ENCODE measurements at places on chromosomes 1 and 21.

GRCh38 chr1:77370161-77370560, 88.3 kb downstream of the AK5 start:
- DNase-seq = no peak

DNA sequence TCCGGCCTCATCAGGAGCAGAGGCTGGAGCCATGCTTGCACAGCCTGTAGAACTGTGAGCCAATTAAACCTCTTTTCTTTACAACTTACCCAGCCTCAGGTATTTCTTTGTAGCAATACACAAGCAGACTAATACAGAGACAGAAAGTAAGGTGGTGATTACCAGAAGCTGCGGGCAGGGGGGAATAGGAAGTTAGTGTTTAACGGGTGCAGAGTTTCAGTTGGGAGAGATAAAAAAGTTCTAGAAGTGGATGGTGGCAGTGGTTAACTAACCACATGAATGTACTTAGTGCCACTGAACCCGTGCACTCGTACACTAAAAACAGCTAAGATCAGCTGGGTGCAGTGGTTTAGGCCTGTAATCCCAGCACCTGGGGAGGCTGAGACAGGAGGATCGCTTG, 80.4 kb upstream of the TARDBP start:
- DNase-seq = no peak

DNA sequence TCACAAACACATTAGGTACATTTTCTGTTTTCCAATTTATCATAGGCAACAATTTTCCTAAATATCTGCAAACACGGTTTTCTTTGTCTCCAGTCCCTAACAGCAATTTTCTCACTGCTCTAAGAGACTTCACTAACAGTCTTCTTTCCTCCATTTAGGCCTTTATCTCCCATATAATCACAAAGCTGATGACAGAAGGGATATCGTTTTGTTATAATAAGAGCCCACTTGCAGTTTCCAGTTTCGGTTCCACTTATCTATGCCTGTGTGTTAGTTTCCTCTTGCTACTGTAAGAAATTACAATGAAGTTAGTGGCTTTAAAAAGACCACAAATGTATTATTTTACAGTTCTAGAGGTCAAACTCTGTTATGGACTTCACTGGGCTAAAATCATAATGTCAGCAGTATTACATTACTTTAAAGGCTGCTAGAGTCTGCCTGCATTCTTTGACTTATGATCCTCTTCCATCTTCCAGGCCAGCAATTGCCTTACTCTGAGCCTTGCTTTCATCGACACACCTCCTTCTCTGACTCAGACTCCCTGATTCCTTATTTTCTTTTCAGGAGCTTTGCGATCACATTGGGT, 549.3 kb downstream of the NCAM2 start:
- DNase-seq = no peak

DNA sequence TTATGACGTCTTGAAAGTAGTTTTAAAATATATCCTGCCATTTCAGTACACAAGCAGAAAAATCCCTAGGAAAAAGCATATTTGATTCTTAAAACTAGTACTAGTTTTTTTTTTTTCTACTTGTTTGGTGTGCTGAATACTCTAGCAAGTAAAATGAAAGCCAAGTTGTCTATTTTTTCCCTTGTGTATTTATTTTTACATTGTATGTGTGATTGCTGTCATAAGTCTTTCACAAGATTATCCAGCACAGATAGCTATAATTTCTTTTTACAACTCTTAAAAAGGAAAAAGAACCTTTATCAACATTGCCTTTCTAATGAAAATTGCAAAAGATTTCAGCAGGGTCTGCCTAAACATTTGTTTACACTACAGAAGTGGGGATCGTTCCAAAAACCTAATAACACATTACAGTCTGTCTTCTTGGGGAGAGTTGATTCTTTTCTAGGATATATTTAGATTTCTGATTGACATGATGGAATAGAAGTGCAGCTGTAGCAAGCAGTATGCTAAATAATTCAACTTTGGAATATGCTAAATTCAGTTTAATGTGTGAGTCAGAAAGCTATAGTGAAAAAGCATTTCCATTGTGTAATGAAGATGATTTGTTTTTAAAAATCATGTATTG, 2.5 kb downstream of the DR1 start:
- no peak for DNase-seq

DNA sequence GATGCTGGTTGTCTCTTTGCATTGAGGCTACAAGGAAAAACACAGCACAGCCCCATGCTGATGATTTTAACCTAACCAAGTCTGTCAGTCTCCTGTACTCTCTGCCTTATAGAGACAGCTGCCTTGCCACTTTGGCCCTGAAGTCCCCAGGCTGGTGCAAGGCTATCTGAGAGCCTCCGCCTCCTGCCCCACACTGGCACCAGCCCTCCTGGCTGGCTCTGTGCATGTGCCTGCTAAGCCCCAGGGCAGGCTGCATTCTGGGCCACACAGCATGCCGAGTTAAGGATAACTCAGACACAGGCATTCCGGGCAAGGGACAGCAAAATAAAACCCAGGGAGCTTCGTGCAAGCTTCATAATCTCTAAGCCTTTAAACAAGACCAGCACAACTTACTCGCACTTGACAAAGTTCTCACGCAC, 910 bp downstream of the RUNX1 start:
- no peak for DNase-seq

GRCh38 chr21:39110431-39110830, 72.8 kb downstream of the PSMG1 start:
- no peak for DNase-seq

DNA sequence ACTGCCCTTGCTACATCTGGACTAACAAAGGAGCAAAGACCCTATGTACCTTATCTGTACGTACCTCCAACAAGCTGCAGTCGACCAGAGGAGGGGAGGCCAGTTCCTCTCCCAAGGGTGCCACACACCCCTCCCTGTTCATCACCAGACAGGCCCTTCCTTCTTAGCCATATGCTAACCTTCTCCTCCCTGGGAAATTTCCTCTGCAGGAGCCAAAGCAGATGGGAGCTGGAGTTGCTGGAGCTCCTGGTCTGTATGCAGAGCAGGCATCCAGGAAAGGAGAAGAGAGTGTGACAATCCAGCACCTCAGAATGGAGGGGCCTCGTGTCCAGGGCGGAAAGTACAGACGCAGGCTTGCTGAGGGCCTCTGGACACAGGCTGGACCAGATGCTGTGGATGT, 48.5 kb downstream of the C8B start:
- DNase-seq = no peak

GRCh38 chr1:23624440-23624839, 65.1 kb upstream of the ID3 start:
- DNase-seq = no peak

- no peak for DNase-seq
Measured at GRCh38 chr1:92277105-92277723, 21.6 kb downstream of the GLMN start.

- no peak for DNase-seq
Measured at GRCh38 chr1:153343811-153344717, 4.6 kb downstream of the PGLYRP4 start.

DNA sequence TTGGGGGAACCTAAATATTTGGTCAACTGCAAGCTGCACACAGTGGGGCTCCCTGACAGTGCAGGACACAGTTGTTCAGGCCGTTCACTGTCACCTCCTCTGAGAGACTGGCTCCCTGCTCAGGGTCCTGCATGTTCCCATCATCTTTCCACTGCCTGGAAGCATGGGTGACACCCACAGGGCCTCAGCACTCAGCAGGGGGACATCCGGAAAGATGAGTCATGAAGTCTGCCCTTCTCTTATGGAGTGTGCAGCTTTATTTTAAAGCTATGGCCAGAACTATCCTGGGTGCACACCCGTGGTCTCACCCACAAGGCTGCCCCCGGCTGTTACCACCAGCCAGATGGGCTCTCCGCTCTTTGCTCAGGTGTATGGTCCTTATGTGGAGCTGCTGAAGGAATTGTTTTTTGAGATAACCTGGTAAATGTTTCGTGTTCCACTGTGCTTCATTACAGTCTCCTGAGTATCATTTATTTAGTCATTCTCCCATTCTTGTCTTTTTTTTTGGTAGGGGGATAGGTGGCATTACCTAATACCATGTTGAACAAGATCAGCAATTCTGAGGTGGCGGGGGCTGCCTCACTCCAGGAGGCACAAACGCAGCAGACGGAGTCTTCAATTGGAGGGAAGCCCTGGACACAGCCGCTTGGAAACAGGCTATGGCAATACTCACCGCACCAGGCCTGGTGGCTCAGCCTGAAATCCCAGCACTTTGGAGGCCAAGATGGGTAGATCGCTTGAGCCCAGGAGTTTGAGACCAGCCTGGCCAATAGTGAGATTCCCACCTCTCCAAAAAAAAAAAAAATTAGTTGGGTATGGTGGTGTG, 14.3 kb downstream of the TRIM11 start:
- DNase-seq = no peak

DNA sequence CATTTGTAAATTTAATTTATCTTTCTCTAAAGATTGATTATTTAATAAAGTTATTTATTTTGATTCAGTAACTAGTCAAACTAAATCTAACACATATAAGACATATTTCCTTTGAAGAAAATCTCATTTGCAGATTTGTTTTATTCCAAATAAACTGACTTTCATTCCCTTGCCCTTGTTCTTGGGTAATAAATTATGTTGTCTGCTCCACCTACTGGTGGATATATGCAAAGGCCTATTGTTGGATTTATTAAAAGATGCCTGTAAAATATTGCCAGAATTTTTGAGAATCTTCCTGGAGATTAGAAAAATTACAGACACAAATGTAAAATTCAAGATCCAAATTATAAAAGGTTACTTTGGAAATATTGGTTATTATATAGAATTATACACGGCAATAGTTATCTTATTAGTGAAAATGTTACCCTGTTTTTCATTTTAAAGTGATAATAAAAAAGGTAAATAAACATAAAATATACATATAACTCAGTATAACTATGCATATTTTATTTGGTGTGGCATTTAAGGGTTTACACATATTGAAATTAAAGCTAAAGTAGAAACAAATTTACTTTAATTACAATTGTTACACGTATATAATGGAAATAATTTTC, 116.1 kb downstream of the SPATA17 start:
- DNase-seq = peak; percentile 1

- no peak for DNase-seq
Measured at GRCh38 chr1:220410611-220411010, 117.3 kb upstream of the MARK1 start.

DNA sequence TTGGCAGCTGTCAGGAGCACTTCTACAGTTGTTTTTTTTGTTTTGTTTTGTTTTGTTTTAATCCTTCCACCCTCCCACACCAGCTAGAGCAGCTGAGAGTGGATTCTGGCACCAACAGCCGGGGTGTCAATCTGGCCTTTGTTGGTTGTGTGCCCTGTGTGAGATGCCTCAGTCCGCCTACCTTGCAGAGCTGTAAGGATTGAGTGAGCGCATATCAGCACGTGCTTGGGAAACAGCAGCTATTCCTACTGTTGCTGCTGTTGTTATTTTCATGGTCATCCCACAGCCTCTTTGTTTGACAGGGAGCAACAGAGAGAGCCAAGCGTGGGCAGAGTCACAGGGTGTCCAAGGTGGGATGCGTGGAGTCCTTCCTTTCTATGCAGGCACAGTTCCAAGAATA, 50.4 kb downstream of the PGBD5 start:
- DNase-seq = no peak

DNA sequence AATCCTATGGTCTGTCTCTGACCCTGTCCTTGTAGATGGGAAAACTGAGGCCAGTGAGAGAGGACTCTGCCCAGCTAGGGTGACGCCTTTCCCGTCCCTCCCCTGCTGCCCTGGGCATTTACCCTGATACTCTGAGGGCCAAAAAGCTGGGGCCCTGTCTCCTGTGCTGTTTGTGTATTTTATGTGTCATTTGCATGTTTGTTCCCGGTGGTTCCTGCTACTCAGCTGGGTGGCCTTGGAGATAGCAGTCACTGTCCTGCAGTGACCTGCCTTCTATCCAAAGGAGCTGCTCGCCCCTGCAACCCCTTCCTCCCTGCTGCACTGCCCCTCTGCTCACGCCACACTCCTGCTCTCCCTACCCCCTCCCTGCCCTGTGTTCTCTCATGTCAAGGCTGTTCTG, 41.1 kb upstream of the KDM4A start:
- DNase-seq = no peak

DNA sequence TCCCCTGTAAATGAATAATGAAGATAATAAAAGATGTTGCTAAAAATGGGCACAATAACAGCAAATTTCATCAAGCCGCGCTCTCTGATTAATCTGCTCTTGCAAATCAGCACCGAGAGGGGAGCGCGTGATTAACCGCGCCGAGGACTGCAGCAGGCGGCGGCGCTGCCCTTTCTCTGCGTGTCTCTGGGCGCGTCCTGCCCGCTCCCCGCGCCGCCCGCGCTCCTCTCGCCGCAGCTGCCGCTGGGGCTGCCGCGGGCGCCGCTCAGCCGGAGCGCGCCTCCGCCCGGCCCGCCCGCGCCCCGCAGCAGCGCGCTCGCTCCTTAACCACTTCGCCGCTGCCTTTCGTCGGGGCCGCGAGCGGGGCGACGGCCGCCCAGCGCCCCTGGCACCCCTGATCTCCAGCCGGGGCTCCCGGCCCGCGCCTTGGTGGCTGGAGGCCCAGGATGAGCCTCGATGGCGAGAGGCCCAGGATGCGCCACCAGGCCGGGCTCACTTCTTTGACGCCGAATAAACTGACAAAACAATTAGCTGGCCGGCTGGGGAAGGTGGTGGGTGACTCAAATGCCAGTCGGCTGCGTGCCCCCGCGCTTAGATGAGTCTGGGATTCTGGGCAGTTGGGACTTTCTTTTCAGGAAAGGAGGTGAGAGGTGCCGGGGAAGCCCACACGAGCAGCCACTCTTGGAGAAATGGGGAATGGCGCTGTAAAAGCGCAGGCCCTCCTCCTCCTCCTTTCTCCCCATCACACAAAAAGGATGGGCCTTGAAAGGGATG, 221.4 kb upstream of the PKN2 start:
- DNase-seq = no peak

DNA sequence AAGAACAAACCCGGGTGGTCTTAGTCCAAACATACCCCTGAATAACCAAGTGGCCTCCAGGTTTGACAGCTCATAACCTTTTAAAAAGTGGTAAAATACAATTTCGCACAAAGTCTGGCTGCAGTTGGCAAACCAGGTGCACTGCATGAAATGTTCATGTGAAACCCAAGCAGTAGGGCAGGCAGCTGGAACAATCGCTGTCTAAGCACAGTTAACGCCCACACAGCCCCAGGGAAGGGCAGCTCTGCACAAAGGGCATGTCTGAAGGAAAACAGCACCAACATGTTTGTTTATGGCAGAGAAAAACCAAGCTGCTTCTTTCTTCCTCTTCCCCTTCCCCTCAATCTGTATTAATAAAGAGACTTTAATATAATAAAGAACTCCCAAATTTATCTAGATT, 49.5 kb downstream of the KIAA1614 start:
- no peak for DNase-seq

- peak; percentile 5 for DNase-seq
Measured at GRCh38 chr1:46131712-46132528, 509 bp downstream of the PIK3R3 start.

- DNase-seq = no peak
Measured at GRCh38 chr1:109757936-109758786, 5.6 kb downstream of the EPS8L3 start.

- DNase-seq = no peak
Measured at GRCh38 chr1:1419813-1420653, 1.0 kb downstream of the ANKRD65 start.

GRCh38 chr1:26239936-26240335, 5.9 kb downstream of the CEP85 start:
- DNase-seq = no peak
